ENCODE measurements at places on chromosomes 2 and 18. TPM values are rescaled to one million over a fixed set of nuclear protein-coding genes. Genes with fewer than 3 reads are reported as not detected.
A peak's percentile ranks its signal among the peaks of the same experiment; 100 is the strongest.

- DNase-seq: peak; percentile 84
These were observed 24.7 kb upstream of the PNPT1 start for GRCh38 chr2:55718165-55719008.

DNA sequence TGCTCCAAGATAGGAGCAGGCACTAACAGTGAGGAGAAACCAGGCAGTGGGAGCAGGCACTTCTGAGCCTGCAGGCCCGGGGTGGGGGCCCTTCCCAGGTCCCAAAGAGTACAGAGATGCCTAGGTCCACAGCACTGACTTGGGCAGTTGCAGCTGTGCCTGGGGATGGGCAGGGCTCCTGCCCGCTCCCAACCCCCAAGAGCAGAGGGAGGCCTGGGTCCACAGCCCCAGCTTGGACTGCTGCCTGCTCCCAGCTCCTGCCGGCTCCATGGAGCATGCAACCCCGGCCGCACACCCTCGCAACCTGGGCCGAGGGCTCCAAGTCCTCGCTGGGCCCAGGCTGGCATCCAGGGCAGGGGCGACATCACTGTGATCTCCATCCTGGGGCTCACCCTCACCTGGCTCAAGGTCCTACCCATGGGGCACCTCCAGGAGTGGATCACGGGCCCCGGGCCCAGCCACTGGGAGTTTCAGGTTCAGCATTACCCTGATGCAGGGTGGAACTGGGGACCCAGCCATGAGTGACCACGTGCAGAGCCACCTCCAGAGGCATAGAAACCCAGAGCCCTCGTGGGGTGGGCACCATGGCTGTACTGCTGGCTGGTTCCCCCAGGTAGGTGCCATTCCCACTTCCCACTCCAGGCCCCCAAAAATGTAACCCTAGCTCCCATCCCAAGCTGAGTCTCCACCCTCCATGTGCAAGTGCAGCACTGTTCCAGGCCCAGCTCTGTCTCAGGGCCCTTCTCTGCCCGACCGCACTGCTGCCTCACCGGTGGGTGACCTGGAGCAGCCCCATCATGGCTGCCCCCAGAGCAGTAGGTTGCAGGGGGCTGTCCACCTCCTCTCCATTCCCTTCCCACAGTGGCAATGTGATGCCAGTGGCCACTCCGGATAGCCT, 325.6 kb downstream of the NR4A2 start:
- DNase-seq: no peak

- no peak for DNase-seq
These were observed 1.1 kb upstream of the PREB start for GRCh38 chr2:27135478-27135955.

DNA sequence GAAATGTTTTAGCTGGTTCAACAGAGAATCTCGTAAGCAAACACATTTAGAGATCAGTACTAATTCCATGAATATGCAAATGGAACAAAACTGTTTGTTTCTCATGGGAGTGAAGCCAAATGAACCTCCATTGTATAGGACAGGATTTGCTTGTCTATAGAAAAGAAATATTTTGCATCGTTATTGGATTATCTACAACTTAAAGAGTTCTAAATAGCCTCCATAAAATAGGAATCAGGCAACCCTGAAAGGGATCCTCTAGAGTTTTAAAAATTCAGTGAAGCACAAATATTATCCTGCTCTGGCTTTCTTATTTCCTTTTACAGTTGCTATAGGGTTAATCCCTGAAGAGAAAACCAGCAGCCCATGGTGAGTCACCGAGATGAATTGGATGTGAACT, 378.4 kb upstream of the NRXN1 start:
- no peak for DNase-seq

DNA sequence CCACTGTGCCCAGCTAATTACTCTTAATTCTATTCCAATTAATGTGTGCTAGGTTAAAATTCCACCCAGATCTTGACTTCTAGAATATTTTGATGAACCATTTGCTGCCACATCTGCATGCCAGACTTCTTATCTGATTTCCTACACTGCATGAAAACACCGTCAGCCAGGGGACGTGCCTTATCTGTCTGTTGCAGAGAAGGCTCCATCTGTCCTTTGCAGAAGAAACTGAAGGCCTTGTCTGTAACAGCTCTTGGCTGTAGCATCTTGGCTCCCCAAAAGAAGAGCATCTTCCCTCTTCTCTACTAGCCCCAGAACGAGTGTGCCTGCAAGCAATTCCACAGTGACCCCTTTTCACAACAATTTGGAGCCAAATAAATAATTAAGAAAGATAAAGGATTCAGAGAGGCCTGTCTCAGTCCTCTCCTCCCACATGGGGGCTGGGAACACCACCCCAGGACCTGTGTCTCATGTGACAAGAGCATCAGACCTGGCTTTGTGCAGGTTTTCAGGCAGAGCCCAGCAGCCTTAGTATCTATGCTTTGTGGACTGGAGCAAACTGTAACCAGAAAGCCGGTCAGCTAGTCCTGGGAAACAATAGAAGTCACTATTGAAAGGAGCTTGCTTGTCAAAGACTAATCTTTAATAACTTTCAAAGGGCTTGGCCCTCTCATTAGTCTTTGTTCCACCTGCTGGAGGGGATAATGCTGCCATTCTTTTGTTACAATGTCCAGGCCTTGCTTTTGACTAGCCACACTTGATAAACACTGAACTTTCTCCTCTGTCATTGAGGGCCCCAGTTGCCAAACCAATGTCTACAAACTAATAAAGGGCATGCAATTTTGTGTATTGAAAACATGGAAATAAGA, 84.0 kb upstream of the NEUROD1 start:
- DNase-seq: no peak

- no peak for DNase-seq
These were observed 57.2 kb downstream of the TTC39C start for GRCh38 chr18:24071779-24072178.

Gene CRYGC
- polyA plus RNA-seq: not detected

Gene SATB2
- 2.1 TPM for polyA plus RNA-seq

Measured in GM23248 (cell line).